ENCODE measurements at places on chromosomes 2 and 18. TPM values are rescaled to one million over a fixed set of nuclear protein-coding genes. Genes with fewer than 3 reads are reported as not detected.

DNA sequence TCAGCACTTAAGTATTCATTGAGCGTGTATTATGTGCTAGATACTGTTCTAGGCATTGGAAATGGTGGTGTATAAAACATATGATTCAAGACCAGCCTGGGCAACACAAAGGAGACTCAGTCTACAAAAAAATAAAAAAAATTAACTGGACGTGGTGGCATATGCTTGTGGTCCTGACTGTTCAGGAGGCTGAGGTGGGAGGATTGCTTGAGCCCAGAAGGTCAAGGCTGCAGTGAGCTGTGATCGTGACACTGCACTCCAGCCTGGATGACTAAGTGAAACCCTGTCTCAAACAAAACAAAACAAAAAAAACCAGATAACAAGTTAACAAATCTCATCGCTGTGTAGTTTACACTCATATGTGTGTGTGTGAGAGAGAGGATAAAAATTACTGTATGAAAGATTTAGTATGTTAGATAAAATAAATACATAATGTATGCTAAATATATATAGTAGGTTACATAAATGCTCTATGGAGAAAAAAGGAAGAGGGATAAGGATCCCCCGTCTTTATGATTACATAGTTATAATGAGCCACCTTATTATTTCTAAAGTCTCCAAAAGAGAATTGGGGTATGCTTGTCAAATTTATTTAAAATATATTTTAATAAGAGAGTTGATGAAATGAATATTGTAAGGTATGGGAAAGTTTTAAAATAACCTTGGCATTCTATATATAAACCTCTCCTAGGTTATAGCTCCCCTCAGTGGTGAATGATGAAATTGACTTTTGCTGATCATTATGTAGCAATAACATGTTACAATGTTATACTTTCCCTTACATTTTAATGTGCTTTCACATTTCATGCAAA is 69.2 kb downstream of the EHBP1 start:
- DNase-seq = peak; percentile 17

DNA sequence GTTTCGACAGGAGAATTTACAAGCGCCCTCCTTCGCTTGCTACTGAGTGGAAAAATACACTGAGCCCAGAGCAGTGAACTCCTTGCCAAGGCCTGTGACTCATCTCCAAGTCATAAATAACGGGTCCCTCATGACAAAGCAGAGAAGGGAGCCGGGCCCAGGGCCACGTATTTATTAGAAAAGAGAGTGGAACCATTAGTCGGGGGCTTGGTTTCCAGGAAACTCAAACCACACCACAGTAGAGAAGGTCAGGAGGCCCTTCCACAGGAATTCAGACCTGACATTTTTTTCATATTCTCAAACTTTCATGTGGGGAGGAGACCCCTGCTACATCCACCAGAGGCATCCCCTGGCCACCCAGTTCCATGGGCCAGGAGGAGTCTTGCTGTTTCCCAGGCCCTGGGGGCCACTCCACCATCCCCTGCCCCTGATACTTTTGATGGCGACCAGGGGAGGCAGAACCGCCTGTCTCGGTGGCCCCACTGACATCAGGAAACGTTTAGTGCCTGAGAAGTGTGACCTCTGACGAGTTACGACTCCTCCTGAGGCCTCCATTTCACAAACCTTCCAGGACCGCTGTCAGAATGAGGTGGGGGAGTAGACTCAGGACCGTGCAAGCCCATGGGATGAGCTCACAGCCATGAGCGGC is 289.7 kb downstream of the DYSF start:
- DNase-seq = no peak

GRCh38 chr2:26099933-26100332 is 66.0 kb downstream of the RAB10 start:
- no peak for DNase-seq

GRCh38 chr2:64750817-64751285 is 97.1 kb upstream of the SERTAD2 start:
- DNase-seq = peak; percentile 99

GRCh38 chr2:201072201-201072530 is 365 bp downstream of the NDUFB3 start:
- no peak for DNase-seq

- no peak for DNase-seq
These were observed 233.7 kb downstream of the HDAC4 start for GRCh38 chr2:239167011-239167673.

- no peak for DNase-seq
These were observed 79.1 kb downstream of the TWIST2 start for GRCh38 chr2:238926761-238927611.

DNA sequence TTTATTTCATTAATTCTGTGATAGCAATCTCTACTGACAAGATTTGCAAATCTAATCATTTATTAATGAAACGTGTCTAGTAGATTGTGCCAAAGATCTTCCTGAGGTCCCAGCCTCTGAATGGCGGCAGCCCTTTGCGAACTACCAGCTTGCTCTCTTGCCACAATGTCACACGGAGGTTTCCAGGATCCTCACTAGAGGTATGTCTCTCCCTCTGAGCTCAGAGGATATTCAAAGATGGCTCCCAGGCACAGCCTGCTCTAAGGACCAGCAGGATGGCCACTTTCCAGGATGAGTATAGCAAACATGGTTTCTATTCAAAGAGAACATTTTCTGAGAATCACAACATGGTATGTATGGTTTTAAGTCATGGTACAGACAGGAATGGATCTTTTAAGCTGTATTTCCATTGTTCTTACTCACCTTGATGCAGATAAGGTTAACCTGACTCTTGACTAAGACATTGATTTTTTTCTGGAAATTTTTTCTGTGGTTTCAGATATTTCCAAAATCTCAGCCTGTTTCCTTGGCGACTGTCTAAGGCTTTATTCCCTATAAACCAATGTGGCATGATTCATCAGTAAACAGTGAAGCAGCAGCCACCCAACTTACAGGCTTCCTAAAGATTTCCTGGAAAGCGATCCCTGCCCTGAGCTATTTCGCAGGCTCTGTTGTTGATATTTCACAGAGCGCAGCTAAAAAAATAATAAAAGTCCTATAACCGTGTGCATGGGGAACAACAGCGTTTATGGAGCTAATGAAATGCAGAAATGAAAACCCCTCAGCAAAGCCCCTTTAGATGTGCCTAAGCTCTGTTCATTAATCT is 54.1 kb upstream of the KLF7 start:
- DNase-seq = no peak

DNA sequence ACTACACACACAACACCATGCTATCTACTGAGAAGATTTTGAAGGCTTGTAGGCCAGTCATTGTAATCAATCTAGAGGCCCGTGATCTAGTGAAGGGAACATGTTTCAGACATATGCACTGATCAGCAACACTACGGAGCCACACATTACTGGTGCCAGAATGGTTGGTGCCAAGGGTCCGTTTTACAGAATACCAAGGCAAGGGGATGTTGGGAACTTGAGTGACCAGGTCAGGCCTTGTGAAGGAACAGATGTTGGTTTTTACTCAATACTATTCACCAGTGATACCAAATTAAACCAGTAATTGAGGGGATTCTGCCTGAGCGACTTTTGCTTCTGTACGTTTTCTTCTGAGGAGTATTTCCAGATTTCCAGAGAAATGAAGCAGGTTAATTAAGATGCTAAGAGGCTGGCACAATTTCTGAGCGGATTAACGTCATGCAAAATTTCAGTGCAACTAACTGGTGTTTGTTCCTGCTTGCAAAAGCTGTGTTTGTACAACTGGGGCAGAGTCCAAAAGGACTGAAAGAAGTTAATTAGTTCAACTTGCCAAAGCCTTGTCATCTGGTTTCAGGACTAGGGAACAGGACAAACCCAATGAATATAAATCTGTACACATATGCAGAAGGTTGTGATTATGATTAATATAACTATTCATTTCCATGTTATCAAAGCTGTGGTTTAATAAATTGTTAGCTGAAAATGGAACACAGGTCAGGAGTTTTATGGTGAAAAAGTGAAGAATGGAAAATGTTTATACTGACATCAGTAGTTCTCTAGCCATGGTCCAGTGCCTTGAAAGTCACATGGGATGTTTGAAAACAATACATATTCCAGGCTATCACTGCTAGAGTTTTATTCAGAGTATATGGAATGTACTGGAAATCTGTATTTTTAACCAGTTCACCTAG is 432.1 kb upstream of the DCC start:
- DNase-seq = no peak

DNA sequence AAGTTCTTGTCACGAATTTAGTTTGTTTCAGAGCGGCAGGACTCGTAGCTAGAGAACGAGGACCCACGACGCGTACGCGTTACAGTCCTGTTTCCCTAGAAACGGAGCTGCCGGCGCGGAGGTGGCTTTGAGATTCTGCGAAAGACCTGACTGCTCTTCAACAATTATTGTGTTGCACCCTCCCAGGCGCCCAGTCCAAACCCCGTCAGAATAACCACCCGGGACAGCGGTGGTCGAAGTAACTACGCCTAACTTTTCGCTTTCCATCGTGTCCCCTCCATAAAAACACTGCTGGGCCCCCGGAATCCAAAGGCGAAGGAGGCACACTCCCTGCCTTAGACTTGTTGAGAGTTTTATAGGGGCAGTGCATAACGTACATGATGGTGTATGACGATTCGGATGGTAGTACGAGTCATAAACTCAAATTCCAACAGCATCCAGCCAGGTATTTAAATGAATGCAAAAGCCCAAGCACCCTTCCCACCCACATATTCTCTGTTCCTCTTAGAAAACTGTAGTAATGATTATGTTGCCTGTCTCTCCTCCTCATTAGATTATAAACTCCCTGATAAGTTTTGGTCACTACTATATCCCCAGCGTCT is 651 bp upstream of the STAM2 start:
- no peak for DNase-seq

DNA sequence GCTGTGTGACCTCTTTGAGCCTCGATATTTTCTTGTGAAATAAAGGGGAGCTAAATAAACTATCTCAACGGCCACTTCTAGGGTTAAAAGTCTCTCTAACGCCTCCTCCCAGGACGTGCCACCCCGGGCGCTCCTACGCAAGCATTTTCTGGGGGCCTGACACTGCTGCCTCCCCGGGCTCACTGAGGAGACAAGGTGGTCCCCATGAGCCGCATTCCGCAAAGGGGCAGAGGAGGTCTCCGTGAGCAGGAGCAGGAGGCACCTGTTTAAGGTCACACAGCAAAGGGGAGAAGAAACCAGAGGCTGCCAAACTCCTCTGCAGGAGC is 913 bp upstream of the WNT10A start:
- no peak for DNase-seq

DNA sequence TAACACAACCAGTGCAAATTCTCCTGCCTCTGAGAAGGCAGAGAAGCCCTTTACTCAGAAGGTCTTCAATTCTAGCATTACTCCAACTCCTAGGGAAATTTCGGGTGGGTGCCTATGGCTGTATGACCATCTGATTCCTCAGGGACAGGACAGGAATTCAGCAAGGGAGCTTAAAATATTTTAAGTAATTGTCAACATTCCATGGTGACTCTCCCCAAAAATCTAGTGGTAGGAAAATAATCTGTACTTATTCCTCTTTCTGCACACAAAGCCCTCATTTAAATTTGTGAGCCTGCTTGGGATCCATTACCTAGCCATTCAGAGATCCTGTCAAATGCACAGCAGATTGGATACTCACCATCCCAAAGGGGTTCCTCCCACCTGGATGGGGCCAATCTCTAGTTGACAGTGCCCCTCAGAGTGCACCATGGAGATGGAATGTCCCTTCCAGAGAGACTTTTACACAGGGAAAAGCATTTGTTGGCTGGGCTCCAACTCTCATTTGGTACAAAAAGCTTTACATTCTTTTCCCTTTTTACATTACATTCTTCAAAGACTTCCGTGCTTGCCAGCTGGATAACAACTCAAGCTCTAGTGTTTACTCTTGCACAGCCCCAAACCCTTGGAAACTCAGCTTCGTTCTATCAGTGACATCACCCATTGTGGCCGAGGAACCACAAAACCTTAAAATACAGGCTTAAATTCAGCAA is 3.1 kb upstream of the TMEM150A start:
- no peak for DNase-seq

- peak; percentile 75 for DNase-seq
These were observed 106.7 kb downstream of the DTNB start for GRCh38 chr2:25566694-25567093.

The FBXO36 gene
- total RNA-seq = 0.82 TPM

The ASB18 gene
- not detected for total RNA-seq

The TANC1 gene
- 0.48 TPM for total RNA-seq

All from GM12878 (cell line).